ENCODE measurements at places on chromosomes 7 and 10.
A peak's percentile ranks its signal among the peaks of the same experiment; 100 is the strongest.

GRCh38 chr10:129759214-129760002 lies 204.7 kb downstream of the EBF3 start:
- no peak for DNase-seq

- DNase-seq = no peak
Observed at GRCh38 chr10:111835574-111835973, 348.0 kb downstream of the GPAM start.

GRCh38 chr7:149837564-149838223 lies 481 bp upstream of the ZNF862 start:
- DNase-seq = no peak

GRCh38 chr7:120274482-120274881 lies 1.5 kb downstream of the KCND2 start:
- no peak for DNase-seq

- DNase-seq = no peak
Observed at GRCh38 chr10:101959346-101959916, 96.5 kb downstream of the ARMH3 start.

GRCh38 chr7:136009488-136010079 lies 32.4 kb upstream of the MTPN start:
- DNase-seq = peak; percentile 35

GRCh38 chr10:14396411-14397048 lies 65.8 kb upstream of the FRMD4A start:
- no peak for DNase-seq

- no peak for DNase-seq
Observed at GRCh38 chr10:69425511-69426298, 9.0 kb upstream of the TACR2 start.

DNA sequence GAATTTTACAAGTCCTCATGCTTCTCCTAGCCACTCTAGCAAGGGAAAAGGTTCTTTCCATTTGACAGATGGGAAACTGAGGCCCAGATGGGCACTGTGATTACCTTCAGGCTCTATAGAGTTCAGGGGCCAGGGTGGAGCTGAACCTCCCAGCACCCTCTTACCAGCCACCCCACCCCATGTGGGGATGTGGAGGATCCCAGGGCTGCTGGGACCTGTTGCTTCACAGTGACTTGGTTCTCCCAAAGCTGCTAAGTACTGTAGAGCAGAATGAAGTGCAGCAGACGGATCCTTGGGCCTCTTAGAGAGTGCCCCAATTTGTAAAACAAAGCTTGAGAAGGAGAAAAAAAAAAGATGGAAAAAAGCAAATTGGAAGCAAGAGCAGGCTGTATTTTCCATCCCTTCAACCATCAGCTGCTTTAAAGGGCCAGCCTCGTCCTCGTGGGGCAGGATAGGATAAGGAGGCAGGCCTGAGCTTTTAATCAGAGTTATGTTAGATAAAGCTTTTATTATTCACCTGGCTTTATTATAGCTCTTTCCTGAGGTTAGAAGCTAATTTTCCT lies 147.0 kb downstream of the CDH23 start:
- DNase-seq = no peak

- peak; percentile 49 for DNase-seq
Observed at GRCh38 chr10:22476601-22477321, 131.5 kb downstream of the SPAG6 start.

- DNase-seq = no peak
Observed at GRCh38 chr7:96669812-96670211, 39.8 kb downstream of the SEM1 start.

GRCh38 chr7:13448243-13448642 lies 541.2 kb downstream of the ETV1 start:
- DNase-seq = no peak

- no peak for DNase-seq
Observed at GRCh38 chr7:26704786-26705185, 159.6 kb downstream of the SKAP2 start.

DNA sequence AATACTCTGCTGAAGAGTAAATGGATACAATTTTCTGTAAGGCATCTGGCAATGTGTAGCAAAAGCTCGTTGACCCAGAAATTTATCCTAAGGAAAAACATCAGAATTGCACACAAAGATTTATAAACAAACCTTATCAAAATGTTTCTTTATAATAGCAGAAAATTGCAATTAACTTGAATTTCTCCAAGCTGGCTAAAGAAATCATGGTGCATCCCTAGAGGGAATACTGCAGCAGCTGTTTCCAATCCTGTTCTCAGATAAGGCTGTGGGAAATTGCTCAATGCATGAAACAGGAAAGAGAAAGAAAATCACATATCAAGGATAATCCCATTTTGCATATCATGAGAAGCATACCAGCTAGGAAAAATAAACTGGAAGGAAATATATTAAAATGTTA lies 18.7 kb downstream of the TACR2 start:
- no peak for DNase-seq

GRCh38 chr10:3995302-3996210 lies 210.5 kb upstream of the KLF6 start:
- DNase-seq = no peak

DNA sequence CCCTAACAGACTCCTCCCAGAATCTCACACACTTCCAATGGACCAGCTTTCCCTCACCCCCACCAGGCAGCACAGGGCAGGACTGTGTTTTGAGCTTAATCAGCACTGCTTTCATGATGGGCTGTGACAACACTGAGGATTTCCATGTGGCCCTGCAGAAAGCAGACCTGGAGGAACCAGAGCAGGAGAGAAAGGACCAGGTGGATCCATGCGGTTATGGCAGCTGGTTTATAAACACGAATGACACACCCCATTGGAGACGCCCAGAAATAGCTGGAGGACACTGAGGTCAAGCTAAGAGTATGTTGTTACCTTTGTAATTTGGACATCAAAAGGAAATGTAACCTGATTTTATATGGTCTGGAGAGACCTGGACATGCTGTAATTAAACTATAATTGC lies 31.7 kb upstream of the HERPUD2 start:
- DNase-seq = no peak

- DNase-seq = no peak
Observed at GRCh38 chr10:30970760-30971460, 60.8 kb downstream of the ZNF438 start.

- no peak for DNase-seq
Observed at GRCh38 chr7:79282070-79282694, 171.3 kb downstream of the MAGI2 start.

GRCh38 chr7:106793015-106793975 lies 71.8 kb upstream of the PIK3CG start:
- DNase-seq = no peak

DNA sequence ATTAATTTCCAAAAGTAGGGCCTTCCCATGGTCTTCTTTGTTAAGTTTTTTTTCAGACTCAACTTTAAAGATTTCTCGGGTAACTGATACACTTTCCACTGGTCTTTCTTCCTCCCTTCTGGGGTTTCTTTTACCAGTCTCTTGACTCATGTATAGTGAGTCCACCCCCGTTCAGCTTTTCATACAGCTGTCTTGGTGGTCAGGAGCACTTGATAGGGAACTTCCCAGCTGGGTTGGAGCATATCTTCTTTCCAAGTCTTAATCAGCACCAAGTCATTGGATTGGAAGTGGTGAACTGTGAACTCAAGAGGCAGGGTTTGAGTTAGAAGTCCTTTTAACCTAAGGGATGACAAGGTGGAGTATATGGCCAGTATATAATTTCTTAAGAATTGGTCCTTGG lies 29.2 kb upstream of the ELOVL3 start:
- no peak for DNase-seq

GRCh38 chr7:111528331-111528730 lies 34.0 kb downstream of the IMMP2L start:
- no peak for DNase-seq

- DNase-seq = no peak
Observed at GRCh38 chr7:146804620-146805019, 688.0 kb downstream of the CNTNAP2 start.

Measured in neuronal stem cell (in vitro differentiated cells).